ENCODE measurements at places on chromosomes 13 and 19.
A peak's percentile ranks its signal among the peaks of the same experiment; 100 is the strongest.

DNA sequence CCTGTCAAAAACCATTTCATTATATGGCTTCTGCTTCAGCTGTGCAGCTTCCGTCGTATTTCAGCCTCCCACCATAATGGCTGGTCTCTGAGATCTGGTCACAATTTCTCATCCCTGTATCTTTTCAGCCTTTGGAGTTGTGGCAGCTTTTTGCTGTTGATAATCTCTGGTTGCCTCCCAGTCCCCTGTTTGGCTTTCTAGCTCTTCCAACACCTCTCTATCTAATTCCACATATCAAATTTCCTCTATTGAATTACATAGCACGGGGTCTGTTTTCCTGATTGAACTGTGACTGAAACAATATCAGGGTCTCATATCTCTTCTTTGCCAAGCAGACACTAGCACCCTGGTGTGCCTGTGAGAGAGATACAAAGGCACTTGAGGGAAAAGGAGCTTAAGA lies 222.1 kb upstream of the OBI1 start:
- no peak for DNase-seq

- DNase-seq: no peak
These were observed 33.2 kb downstream of the CEACAM8 start for GRCh38 chr19:42561512-42561911.

DNA sequence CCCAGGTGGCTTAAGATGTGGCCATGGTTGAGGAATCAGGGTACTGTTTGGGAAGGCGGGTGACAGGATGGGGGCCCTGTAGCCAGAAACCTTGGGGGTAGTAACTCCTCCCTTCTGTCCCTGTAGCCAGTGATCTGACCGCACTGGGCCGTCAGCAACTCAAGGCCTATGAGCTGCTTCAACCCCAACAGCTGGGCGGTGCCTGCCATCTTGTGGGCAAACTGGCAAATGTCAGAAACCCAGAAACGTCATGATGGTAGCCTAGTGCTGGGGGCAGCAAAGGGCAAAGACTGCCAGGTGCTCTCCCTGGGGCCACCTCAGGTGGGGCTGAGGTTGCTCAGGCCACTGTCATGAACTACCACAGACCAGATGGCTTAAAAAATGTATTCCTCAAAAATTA lies 3.5 kb downstream of the COPE start:
- DNase-seq: peak; percentile 36

GRCh38 chr19:10412257-10412977 lies 7.9 kb upstream of the PDE4A start:
- DNase-seq: no peak

DNA sequence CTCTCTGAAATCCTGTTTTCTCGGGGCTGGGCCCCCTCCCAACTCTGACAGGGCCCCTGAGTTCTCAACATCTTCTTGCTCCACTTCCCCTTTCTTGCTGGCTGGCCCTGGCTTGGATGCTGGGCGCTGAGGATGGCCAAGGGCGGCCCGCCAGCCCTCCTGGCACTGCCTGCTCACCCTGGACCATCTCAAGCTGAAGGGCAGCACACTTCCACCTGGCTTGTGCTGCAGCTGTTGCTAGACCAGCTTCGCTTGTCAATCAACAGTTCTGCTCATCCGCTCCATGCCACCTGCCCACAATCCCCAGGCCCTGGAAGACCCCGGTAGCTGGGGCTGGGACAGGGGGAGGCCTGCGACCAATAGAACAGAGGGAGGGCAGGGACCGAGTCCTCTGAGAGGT lies 6.9 kb upstream of the GMIP start:
- no peak for DNase-seq

DNA sequence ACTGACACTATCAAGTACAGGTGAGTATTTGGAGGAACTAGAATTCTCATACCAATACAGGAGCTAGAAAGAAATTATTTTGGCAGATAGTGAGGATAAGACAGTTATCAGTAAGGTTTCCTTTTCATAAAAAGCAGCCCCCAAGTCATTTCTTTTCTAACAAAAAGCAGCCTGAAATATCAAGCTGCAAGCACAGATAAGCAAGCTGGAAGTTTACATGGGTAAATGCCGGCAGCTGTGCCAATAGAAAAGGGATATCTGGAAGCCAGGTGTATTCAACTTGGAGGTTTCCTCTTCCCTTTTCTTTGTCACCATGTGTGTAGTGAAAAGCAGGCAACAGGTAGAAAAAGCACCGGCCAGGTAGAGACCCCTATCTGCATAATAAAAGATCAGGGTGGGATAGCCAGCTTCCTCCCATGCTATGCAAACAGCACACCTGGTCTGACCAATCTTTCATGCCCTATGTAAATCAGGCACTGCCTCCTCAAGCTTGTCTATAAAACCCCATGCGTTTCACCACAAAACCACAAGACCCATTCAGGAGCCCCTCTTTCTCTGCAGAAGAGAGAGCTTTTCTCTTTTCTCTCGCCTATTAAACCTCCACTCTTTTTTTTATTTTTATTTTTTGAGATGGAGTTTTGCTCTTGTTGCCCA lies 22.9 kb downstream of the CYP4F2 start:
- DNase-seq: no peak

GRCh38 chr19:18488838-18489626 lies 32.8 kb downstream of the ELL start:
- no peak for DNase-seq

GRCh38 chr13:63304497-63304896 lies 1888.8 kb upstream of the PCDH20 start:
- DNase-seq: no peak

DNA sequence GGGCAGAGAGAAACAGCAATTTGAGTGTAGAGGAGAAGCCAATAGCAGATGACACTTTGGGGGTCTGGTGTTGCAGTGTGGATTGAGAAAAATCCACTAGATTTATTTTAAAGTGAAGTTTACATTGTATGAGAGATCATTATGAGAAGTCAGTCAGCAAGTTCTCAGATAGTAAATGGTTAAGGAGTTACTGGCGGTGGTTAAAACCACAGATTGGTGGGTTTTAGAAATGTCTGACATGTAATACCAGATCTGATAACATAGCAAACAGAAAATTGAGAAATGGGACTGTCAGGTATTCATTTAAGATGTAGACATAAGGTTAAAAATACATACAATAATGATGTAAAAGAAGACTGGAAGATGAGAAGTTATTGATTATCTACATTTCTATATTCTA lies 7.2 kb downstream of the ABHD13 start:
- DNase-seq: no peak

GRCh38 chr19:30447553-30447870 lies 75.3 kb downstream of the ZNF536 start:
- DNase-seq: no peak

DNA sequence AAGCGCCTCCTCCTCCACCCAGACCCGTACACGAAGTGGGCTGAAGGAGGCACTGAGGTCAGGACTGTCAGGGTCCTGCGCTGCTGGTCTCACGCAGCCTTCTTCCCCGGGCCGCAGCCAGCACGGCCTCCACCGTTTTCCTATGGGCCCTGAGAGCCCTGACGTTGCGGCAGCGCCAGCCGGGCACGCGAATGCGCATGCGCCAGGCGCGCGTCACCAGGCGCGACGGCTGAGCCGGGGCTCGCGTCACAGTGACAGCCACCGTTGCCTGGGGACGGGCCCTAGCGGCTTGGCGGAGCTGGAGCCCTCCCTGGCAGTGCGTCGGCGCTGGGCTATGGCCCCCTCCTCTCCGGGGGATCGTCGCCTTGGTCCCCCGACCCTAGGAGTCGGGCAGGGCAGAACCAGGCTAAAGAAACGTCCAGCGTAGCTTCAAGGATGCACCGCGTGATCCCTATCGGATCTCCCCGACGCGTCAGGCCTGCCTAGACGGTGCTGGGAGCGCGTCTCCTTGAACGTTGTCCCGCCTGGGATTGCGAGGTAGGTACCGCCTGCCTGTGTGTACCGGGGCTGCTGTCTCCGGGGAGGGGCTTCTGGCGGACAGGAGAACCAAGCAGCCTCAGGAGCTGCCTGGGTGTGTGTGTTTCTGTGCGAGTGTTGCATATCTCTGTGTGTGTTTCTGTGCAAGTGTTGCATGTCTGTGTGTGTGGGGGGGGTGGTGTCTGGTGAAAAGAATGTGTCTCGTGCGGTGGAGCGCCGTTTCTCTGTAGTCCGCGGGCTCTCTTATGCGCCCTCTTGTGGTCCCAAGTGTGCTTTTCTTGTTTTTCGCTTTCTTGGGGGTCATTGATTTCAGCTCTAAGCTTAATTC lies 43.2 kb downstream of the ZNF571 start:
- DNase-seq: peak; percentile 27

GRCh38 chr13:74056801-74057542 lies 77.2 kb downstream of the KLF12 start:
- DNase-seq: no peak

- no peak for DNase-seq
These were observed 15.6 kb downstream of the WDR88 start for GRCh38 chr19:33147538-33147937.

GRCh38 chr13:105346141-105346775 lies 1189.2 kb downstream of the EFNB2 start:
- no peak for DNase-seq

DNA sequence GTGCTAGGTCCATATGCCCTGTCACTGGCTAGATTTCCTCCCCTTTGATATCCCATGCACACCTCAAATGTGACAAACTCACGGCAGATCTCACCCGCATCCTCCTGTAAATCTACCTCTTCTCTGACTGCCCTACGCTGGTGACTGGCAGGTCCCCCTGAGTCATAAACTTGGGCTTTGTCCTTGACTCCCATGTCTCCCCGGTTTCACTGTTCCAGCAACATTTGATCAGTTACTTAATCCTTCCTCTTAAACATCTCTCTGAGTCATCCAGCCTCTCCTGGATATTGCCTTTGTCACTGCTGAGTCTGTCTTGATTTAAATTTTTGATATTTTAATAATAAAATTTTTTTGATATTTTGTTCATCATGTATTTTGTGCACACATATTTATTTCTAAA lies 26.5 kb downstream of the FAM216B start:
- DNase-seq: no peak

GRCh38 chr13:67977066-67977465 lies 746.9 kb upstream of the PCDH9 start:
- DNase-seq: no peak

DNA sequence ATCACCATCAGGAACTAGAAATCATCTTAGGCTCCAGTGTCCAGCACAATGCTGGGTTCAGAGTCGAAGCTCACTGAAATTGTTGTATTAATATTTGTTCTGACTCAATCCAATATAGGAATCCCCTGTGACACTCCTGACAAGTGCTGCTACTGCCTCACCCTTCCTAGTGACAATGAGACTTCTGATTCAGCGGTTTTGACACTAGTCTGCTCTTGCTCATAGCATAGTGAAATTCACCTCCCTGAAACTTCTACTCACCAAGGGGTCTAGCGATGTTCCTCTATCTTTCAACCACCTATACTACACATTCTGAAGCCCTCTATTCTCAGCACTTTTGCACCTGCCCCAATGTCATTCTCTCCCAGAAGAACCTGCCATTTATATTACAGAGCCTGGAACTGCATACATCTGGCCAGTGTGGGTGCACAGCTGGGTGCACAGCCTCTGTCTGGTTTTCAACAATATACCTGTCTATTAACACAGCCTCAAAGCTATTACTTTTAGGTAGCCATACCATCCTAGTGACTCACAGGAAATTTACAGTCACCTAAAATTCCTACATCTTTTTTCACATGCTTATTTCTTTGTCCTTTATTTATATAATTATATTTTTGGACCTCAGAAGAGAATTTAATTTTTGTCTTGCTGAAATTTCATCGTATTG lies 88.3 kb downstream of the DOCK9 start:
- peak; percentile 35 for DNase-seq

GRCh38 chr19:29609636-29610035 lies 3.6 kb downstream of the POP4 start:
- DNase-seq: no peak

- no peak for DNase-seq
These were observed 44.0 kb downstream of the COG3 start for GRCh38 chr13:45508776-45509175.

DNA sequence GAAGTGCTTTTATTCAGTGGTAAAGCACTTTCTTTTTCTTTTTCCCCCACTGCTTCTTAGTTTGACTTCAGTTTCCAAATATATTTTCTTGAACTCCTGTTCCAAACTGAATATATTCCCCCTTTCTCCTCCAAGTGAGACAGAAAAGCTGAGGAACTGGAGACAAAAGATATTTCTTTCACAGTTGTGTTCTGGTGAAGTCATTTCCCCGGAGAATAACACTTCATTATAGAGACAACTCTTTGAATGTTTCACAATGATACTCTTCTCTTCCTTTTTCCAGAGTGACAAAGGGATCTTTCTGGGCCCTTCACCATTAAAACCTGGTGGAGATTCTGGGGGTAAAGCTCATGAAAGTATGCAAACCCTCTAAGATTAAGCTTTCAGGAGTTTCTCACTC lies 860.8 kb upstream of the SLITRK5 start:
- no peak for DNase-seq

- no peak for DNase-seq
These were observed 33.2 kb upstream of the MEDAG start for GRCh38 chr13:30872685-30873461.

DNA sequence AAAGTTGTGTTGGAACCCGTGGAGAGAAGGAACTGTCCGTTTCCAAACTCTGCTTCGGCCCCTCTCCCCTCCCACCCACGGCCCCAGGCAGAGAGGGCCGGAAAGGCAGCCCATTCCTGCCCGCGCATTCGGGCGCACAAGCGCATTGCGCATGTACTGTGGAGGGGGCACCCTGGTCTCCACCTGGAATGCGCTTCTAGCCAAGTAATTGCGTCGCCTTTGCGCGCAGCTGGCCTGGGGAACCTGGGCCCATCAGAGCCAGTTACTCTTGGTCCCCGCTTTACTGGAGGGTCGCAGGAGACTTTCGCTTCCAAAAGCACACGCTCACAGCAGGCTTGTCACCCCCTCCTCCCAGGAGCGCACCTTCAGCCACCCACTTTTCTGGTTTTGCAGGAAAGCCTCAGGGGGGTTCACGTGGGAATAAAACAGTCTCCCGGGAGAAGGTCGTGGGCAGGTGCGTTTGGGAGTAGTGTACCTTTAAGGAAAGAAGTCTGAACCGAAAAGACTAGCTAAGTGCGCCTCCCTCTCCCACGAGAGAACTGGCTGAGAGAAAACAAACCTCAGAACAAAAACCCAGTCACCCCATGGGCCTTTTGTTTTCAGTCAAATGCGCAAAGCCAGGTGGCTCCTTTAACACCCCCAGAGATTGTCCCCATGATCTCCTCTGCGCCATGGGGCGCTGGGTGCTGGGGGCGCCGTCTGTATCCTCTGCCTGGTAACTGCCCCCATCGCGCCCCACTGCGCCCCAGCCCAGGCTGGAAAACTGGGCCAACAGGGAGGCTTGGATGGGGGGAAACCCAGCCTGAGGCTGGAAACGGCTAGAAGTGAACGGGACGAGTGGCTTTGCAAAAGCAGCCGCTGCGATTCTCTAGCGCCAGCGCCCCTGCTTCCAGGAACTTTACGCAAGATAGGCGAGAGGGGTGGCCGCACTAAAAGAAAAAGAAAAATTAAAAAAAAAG lies 28.5 kb downstream of the GSX1 start:
- DNase-seq: no peak

DNA sequence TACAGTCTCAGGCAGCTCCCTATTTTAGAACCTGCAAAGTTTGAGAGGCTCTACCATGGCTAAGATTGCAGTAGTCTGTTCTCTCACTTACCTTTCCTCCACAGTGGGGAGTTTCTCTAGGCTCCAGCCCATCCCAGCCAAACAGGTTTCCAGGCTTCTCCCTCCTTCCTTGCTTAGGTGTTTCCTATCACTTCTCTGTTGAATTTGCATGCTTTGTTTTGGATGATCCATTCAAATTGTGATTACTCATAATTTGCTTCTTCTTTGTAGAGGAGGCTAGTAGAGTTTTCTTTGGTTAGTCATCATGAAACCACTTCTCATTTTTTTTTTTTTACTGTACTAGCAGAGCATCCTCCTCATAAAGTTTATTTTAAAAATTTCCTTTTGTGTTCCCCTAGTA lies 1242.2 kb upstream of the MIR17HG start:
- DNase-seq: no peak

GRCh38 chr13:109254274-109254673 lies 532.1 kb downstream of the IRS2 start:
- DNase-seq: no peak
